ENCODE measurements at places on chromosomes 5 and 9. TPM values are rescaled to one million over a fixed set of nuclear protein-coding genes. Genes with fewer than 3 reads are reported as not detected.

The FNBP1 gene
- 164 TPM for total RNA-seq

The PHYKPL gene
- total RNA-seq = 229 TPM

DNA sequence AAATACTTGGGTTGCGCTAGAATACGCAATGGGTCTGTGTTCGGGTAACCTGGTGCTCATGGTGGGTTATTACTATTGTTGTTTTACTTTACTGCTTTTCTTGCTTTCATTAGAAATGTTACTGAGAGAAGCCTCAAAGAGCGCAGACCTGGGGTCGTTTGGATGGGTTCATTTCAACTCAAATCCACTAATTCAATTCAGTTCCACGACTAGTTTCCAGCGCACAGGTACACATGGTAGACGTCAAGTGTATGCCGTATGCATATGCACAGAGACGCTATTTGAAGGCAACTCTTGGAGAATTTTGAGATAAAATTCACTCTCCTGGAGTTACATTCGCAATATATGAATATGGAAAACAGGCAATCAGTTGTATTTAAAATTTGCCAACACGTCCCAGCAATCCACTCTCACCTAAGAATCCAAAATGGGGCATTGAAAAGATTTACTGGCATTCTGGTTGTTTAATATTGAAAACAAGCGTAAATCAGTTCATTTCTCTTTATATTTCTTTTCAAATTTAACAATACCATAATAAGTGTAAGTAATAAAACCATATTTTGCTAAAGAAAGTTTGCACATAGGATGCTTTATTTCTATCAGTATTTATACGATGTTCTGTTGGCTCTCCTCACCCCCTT lies 4.4 kb upstream of the PAX5 start:
- peaks cover 18% of the 10 kb centered on the region for H3K4me1 ChIP-seq
- H3K36me3 ChIP-seq = peaks cover 2% of the 10 kb centered on the region
- H3K27me3 ChIP-seq = peaks cover 55% of the 10 kb centered on the region

GRCh38 chr5:41763081-41763480 lies 107.1 kb downstream of the OXCT1 start:
- H3K36me3 ChIP-seq = peaks cover 47% of the 10 kb centered on the region
- DNase-seq = no peak
- no peaks in the 10 kb centered on the region for H3K27me3 ChIP-seq
- H3K4me3 ChIP-seq = no peak overlapping the region
- no peak overlapping the region for H3K27ac ChIP-seq

DNA sequence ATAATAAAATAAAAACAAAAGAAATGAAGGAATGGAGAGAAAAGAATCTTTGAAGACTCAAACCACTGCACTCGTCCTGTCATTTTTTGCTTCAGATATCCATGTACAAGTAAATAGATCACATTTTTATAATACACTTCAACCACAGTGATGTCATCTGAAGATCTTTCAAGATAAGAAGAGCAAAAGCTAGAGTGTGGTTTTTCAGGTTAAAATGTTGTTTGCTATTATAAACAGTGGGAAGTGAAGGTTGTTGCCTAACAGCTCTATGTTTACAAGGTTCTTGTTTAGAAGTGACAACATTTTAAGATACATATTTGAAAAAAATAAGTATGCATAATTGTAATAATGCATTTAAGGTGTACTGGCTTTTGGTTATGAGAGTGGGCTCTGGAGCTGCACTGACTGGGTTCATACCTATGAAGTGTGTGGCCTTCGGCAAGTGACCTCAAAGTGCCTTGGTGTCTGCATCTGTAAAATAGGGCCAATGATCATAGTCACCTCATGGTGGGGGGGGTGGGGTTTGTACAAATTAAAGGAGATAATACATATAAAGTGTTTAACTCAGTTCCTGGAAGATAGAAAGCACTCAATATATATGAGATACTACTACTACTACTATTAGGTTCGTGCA lies 45.5 kb upstream of the IL7R start:
- H3K36me3 ChIP-seq = no peaks in the 10 kb centered on the region
- no peaks in the 10 kb centered on the region for H3K27me3 ChIP-seq
- H3K4me1 ChIP-seq = peaks cover 42% of the 10 kb centered on the region
- peak overlapping the region; percentile 70 for H3K4me3 ChIP-seq
- peak overlapping the region; percentile 94 for H3K27ac ChIP-seq

DNA sequence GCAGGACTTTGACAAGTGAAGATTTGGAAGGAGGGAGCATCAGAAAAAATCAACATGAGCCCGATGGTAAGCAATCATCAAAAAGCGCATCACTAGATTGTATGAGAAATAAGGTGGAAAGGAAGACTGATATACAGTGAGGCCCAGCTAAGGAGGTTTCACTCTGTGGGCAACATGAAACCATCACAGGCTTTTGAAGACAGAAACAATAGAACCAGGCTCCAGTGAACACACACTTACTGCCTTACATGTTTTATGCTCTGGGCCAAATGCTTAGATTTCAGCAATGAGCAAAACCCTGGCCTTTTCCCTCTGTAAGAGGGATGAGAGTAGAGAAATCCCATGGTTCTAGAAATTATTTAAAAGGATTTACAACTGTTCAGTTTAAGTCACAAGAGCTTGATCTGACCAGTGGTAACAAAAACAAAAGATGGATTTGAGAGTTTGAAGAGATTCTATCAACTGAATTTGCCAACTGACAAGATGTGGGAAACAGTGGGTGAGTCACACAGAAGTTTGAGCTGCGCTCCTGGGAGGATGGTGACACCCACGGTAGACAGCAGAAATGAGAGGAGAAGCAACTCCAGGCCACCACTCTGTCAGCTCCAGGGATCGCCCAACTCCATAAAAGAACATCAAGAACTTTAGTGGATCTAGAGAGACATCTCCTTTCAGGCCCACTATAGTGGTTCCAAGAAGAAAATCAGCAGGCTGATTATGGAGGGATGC lies 261.8 kb downstream of the MCTP1 start:
- H3K27ac ChIP-seq = no peak overlapping the region
- DNase-seq = no peak
- H3K4me3 ChIP-seq = no peak overlapping the region
- H3K4me1 ChIP-seq = no peaks in the 10 kb centered on the region
- H3K36me3 ChIP-seq = no peaks in the 10 kb centered on the region

- H3K27ac ChIP-seq = no peak overlapping the region
- H3K4me1 ChIP-seq = no peaks in the 10 kb centered on the region
- H3K4me3 ChIP-seq = no peak overlapping the region
- DNase-seq = no peak
- H3K27me3 ChIP-seq = peaks cover 12% of the 10 kb centered on the region
Observed at GRCh38 chr9:70948744-70949143, 172.7 kb downstream of the TRPM3 start.
